ENCODE measurements at places on chromosomes 4 and X. TPM values are rescaled to one million over a fixed set of nuclear protein-coding genes. Genes with fewer than 3 reads are reported as not detected.

GRSF1 gene
- 74.3 TPM for polyA plus RNA-seq

GYG2 gene
- not detected for polyA plus RNA-seq

FGG gene
- not detected for polyA plus RNA-seq

NAT8L gene
- polyA plus RNA-seq: not detected

VGLL1 gene
- not detected for polyA plus RNA-seq

Measured in CD4-positive, alpha-beta memory T cell (primary cell).